ENCODE measurements at places on chromosomes 5 and 9.

DNA sequence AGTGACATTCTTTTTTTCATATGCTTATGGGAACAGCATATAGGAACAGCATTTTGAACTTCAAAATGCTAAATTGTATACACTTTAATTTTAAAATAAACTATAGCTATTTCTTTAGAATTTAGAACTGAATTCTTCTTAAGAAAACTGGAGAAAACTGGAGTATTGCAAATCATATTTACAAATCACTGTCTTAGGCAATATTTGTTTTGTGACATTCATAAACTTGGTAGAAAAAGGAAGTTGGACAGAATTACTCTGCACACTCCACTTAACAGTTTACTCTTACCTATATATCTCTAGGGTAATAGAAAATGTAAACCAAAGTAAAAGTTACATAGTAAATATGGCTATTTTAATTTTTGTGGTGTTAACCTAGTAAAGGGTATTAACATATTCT is 3.1 kb downstream of the DMRTA1 start:
- no peak for DNase-seq

GRCh38 chr5:87298692-87299362 is 31.1 kb downstream of the RASA1 start:
- DNase-seq, result no peak

GRCh38 chr5:52694648-52695047 is 93.1 kb upstream of the ITGA1 start:
- no peak for DNase-seq

DNA sequence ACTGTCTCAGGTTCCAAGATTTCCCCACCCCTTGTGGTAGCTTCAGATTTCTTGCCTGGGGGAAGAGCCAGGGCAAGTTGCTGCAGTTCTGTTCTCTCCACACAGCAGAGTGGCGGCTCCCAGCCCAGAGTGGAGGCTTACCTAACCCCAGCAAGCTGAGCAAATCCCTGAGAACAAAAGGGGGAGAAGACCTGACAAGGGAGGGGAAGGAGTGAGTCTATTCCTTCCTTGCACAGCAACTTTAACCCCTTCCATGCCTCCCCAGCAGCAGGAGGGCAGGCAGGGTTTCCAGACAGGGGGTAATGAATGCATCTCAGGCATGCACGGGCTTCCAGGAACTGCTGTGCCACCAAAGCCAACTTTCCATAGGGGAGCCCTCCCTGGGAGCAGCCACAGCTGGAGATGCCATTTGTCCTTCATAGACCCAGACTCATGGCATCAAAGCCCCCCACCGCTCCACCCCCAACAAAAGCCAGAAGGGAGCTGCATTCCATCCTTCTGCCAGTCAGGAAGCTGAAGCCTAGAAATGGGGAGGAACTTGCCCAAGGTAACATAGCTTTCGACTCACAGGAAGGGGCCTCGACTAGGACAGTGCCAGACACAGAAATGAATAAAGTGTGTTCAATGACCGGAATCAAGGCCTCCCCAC is 28.8 kb upstream of the FAT2 start:
- DNase-seq, result no peak

- no peak for DNase-seq
These were observed 265.5 kb upstream of the PCSK5 start for GRCh38 chr9:75624998-75625397.

- DNase-seq, result no peak
These were observed 327.2 kb upstream of the MSX2 start for GRCh38 chr5:174397206-174397605.

DNA sequence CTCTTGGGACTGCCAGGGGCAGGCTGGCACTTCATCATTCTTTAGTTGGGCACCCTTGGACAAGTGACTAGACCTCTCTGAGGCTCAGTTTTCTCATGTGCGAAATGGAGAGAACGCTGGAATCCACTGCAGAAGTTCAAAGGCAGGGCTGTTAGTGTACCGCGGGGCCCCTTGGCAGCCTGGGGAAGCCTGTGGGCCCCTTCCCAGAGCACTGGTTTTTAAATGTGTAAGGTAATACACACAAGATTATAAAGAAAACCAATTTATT is 209.5 kb upstream of the MVB12B start:
- no peak for DNase-seq

DNA sequence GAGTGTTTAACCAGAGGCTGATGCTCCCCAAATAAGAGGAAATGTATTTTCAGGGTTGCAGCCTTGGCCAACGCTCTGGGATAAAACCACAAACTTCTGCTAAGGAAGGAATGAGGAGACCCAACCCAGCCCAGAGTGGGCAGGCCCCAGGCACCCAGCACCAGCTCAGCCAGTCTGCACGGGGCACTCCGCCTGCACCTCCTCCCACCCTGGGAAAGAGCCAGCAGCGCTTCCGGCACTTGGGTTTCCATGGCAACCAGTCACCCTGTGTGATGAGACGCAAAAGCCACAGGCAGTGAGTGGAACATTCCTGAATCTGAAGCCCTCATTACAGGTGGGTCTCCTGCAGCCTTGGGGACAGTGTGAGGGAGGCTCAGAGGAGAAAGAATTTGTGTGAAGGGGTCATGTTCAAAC is 85.2 kb upstream of the ZBTB43 start:
- peak; percentile 22 for DNase-seq

- DNase-seq, result no peak
These were observed 1634.3 kb downstream of the MAT2B start for GRCh38 chr5:165139721-165140120.
